Activated T-cell treated with anti-CD3 and anti-CD28 coated beads, Interleukin-2, amount 50 U/mL, for 1 hour (primary cell): ENCODE measurements at places on chromosomes 2 and 18.

DNA sequence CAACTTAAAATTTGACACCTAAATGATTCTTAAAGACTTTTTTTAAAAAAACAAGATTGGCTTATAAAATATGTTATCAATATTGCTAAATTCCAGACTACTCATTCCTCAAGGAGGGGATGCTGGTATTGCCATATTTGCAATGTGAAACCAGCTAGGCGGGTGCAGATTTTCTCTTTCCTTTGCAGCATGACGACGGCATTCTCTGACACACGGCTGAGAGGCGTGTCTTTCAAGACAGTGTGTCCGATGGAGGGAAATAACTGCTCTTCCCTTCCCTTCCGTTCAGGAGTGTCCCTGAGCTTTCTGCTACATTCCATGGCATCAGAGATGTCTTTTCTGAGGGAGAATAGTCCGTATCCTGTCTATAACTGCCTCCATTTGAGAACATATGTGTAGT, 38.2 kb upstream of the CNGA3 start:
- no peak for DNase-seq

- DNase-seq = peak; percentile 63
Measured at GRCh38 chr2:1140389-1141003, 189.8 kb downstream of the SNTG2 start.

- no peak for DNase-seq
Measured at GRCh38 chr2:11705063-11705462, 35.1 kb upstream of the NTSR2 start.

- no peak for DNase-seq
Measured at GRCh38 chr2:88845772-88846661, 154.5 kb downstream of the RPIA start.

- DNase-seq = no peak
Measured at GRCh38 chr2:240959941-240960308, 38.5 kb upstream of the SNED1 start.

- DNase-seq = no peak
Measured at GRCh38 chr2:11044201-11044600, 111.1 kb upstream of the SLC66A3 start.

DNA sequence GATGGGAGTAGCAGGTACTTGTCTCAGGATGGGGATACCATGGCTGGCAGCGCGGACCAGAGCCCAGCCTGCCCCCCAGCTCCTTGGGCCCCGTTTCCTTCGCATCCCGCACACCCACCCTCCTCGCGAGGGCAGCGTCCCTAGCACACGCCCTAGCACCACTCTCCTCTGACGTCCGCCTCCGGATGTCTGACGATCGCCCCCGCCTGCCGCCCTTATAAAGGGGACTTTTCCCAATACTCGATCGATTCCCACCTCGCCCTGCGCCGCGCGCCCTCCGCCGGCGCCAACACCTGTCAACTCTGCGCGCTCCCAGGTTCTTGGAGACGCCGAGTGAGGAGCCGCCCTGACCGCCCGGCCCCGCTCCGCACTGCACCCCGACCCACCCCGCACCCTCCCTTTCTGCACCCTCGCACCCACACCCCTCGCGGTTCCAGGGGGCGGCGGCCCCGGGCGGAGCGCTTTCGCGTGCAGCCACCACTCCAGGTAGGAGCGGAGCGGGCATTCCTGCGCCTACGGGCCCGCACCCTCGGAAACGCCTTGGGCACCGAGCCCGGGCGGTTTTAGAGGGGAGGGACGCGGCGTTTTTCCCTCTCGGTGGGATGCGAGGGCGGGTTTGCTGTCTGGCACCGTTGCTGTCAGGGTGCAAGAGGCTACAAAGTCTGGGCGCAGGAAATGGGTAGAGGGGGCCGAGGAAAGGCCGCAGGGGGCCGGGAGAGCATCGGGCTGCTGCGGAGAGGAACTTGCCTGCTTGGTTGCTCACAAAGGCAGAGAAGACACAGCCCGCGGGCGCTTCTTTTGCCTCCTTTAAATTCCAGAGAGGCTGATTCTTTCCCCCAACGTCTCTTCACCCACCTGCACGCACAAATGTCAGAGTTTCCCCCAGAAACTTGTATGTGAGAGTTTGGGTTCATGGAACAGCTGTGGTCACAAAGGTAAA, at the start of gene SLC5A7:
Gene SLC5A7, plus strand, starts transcription at position 247 of the 940 bp plus-strand sequence. CDS start 1,632 bp downstream, outside the sequence.
- no peak for DNase-seq

GRCh38 chr18:59570796-59571195, 126.4 kb downstream of the CCBE1 start:
- DNase-seq = no peak

- DNase-seq = no peak
Measured at GRCh38 chr18:77053616-77054287, 78.8 kb downstream of the MBP start.

- no peak for DNase-seq
Measured at GRCh38 chr2:236244256-236244655, 19.9 kb downstream of the ASB18 start.

- DNase-seq = no peak
Measured at GRCh38 chr2:71503837-71504236, 50.5 kb downstream of the DYSF start.

GRCh38 chr2:96152304-96153161, 7.3 kb upstream of the DUSP2 start:
- DNase-seq = no peak

GRCh38 chr2:240438810-240439697, 3.6 kb downstream of the GPC1 start:
- DNase-seq = peak; percentile 16

DNA sequence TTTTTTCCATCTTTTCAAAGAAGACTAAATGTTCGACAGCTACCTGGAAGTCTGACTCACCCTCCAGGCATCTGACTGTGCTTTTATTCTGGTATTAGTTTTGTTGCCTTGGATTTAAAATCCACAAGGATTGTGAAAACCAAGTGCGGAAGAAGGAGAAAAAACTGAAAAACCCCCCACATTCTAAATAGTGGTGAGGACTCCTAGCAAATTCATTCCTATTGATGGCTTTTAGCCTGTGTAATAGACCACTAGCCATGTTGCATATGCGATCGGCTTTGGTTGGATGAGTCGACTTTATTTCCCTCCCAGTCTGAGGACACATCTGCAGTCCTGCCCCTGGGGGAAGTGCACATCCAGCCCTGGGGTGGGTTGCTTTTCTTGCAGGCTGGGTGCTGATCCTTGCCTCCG, 16.9 kb downstream of the LDLRAD4 start:
- peak; percentile 12 for DNase-seq

- no peak for DNase-seq
Measured at GRCh38 chr2:158214431-158214830, 112.8 kb downstream of the UPP2 start.

DNA sequence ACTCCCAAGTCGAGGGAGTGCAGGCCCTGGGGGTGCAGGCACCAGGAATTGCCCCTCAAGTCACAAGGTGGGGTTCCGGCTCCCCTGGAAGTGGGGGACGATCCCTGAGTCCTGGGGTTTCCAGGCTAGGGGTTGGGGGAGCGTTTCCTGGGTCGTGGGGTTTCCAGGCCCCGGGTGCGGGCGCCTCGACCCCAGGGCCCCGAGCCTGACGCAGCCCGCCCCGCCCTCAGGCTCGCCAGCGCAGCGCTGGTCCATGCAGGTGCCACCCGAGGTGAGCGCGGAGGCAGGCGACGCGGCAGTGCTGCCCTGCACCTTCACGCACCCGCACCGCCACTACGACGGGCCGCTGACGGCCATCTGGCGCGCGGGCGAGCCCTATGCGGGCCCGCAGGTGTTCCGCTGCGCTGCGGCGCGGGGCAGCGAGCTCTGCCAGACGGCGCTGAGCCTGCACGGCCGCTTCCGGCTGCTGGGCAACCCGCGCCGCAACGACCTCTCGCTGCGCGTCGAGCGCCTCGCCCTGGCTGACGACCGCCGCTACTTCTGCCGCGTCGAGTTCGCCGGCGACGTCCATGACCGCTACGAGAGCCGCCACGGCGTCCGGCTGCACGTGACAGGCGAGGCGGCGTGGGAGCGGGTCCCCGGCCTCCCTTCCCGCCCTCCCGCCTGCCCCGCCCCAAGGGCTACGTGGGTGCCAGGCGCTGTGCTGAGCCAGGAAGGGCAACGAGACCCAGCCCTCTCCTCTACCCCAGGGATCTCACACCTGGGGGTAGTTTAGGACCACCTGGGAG, 12.0 kb downstream of the SIGLEC15 start:
- peak; percentile 41 for DNase-seq

DNA sequence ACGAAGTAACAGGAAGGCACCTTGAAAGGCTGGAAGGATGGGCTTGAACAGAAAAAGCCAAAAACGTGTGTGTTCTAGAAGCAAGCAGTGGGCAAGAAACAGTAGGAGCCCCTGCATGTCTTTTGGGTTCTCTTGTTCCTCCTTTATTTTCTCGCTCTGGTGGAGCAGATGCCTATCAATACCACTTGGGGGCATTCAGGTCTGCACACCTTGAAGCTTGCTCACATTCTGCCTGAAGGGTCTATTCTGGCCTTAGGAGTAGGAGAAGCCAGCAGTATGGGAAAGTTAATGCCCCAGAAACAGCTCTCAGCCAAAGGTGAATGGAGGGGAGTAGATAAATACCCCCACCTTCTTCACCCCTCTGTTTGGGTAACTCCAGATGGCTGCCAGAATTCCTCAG, 204.5 kb downstream of the TXNL1 start:
- no peak for DNase-seq
